ENCODE measurements at places on chromosomes 12 and 14.

GRCh38 chr12:7190268-7191055 lies 976 bp downstream of the PEX5 start:
- DNase-seq = no peak

GRCh38 chr12:52006726-52007157 lies at the start of gene TAMALIN:
TSS of gene TAMALIN (plus strand) at chr12:52006946. CDS start at chr12:52007020, 74 bp downstream.
- DNase-seq = no peak

DNA sequence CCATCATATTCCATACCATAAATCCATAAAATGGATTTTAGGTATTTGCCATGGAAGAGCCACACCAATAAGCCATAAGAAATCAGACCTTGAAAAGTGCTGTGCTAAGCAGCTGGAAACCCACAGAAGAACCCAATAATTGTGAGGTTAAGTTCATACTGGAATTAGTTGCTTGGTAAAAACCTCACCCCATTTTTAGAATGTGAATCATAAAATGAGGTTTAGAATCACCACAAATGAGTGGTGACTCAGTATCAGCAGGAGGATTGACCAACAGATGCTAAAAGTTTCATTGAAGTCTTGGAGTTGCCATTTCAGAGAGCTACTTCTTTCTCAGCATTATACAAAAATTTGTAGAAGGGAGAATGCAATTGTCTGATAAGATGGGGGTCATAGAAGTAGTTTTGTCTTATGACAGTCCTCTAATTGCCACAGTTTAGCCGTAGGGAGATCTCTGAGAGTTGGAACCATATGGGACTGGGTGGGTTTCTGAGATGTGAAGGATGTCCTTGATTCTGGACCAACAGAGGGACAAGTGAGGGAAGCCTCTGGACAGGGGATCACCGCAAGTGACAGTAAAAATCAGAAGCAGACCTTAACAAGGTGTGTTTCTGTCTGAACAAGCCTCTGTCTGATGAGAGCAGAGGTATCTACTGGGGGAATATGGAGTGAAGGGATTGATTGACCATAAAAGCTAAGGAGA lies 1.4 kb upstream of the STON2 start:
- DNase-seq = peak; percentile 7

GRCh38 chr14:28758253-28758884 lies 8.2 kb upstream of the FOXG1 start:
- DNase-seq = no peak

DNA sequence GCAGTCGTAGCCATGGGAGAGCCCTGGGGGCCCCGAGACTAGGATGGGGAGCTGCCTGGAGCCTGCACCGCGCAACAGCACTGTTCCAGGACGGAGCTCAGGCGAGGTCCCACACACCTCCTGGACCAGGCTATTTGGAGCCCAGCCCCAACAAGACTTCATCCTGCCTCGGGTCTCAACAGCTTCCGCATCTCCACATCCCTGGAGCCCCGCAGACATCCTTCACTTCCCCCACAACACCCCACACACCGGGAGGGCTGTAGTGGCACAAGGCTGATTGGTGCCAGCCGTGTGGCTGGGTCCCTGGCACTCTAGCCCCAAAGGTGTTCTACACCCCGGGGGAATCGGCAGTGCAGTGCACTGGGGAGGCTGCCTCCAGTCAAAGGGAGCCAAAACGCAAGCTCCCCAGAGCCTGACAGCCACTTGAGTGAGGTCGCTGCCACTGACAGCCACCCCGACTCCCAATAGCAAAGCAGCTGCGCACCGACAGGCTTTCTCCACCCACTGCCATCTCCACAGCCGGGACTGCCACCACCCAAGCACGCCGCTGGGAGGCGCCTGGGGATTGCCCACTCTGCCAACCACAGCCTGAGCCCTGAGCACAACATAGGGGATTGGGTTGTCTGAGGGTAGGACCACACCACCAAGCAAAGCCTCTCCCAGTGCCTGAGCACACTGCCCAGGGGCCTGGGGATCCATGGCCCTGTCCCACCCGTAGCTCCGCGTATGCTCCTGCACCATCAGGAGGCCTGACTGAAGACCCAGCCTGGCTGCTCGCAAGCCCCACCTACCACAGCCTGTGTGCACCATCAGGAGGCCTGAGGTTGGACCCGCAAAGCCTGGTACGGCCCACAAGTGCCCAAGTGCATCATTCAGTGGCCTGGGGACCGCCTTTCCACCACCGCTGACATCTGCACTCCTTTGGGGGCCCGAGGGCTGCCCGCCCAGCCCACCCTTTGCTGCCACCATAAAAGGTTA lies 13.2 kb upstream of the KLRF1 start:
- peak; percentile 7 for DNase-seq

DNA sequence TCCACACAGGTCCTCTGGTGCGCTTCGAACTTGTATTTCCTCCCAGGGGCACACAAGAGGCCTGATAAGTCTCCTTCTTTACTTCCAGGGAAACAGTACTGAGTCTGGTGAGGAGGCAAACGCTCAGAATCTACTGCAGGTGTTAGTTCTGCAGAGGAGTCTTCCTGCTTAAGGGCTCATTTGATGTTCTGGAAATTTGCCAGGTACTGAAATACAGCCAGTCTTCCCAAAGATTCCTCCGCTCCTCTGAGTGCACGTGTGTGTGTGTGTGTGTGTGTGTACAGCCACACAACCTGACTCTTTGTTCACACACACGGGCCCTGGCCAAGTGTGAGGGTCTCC lies 92.0 kb downstream of the FBXL14 start:
- DNase-seq = no peak

DNA sequence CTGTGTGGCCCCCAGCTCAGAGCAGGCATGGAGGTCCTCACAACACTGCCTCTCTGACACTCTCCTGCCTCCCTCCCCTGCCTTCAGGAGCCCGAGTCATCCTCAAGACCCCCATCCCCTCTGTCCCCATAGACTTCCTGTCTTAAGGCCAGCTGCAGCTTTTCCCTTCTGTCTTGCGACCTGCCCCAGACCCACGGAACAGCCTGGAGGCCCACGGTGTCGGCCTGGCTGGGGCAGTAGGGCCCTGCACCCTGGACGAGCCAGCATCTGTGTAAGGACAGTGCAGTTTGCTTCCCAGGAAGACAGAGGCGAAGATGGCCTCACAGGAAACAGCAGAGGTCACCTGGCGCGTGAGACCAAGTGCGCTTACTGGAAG lies 9.7 kb downstream of the TEDC1 start:
- DNase-seq = no peak

DNA sequence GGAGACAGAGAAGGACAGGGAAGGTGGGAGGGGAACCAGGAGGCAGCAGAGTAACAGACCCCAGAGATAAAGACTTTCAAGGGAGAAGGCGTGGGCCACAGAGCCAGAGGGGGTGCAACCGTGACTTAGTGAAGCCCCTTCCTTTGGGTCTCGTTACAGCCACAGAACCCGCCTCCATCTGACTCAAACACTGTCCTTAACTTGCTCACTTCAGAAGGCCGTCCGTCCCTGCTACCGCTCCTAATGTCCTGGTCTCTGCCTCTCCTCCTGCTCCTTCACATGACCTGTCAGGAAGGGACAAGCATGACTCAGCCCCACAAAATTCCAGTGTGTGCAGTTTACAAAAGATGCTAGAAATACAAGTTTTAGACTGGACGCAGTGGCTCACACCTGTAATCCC lies 18.0 kb downstream of the RIMBP2 start:
- DNase-seq = no peak

- no peak for DNase-seq
Measured at GRCh38 chr14:56341766-56342493, 223.7 kb downstream of the PELI2 start.

DNA sequence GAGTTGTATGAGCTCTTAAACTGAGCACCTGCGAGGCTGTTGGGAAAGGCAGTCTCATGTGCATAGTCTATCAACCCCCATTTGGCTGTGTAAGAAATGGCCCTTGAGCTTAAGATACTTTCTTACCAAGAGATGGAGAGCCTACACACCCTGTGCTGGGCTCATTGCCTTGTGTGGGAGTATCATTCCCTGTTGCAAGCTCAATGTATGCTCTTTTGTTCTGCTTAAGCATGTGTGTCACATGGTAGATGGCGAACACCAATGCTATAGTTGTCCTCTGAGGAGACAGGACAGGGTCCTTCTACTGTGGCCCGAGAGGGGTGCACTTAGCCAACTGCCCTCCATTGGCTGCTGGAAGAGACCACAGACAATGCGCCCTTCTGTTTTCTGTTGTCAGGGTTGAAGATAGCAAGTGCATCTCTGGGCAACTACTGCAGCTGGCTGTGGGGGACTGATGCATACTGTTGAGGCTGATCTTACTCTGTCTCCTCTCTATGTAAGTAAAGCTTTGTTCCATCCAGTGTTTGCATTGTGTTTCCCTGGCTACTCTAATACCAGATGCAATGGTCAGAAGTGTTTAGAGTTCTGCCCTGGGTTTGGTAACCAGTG lies 79.5 kb downstream of the PTPRB start:
- DNase-seq = no peak

- no peak for DNase-seq
Measured at GRCh38 chr12:66359300-66359699, 57.0 kb downstream of the HELB start.

- peak; percentile 43 for DNase-seq
Measured at GRCh38 chr14:21191809-21192446, 36.1 kb upstream of the OR5AU1 start.

DNA sequence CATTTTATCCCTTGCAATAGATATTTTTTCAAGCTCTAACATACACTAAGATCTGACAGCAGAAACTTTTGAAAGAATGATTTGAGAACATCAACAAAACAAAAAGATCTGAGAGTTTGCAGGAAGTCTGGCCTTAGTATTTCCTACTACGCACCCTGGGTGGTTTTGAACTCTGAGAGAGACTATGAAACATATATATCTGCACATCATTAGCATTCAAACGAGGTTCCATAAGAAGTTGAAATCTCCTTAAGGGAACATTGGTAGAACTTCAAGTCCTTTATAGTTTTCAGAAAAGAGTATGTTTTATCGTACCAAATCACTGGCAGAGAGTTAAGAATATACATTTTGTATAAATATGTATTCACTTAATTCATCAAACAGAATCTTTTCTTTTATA lies 86.3 kb downstream of the RMST start:
- DNase-seq = no peak

GRCh38 chr14:68655911-68656316 lies 137.0 kb downstream of the ZFP36L1 start:
- peak; percentile 12 for DNase-seq

DNA sequence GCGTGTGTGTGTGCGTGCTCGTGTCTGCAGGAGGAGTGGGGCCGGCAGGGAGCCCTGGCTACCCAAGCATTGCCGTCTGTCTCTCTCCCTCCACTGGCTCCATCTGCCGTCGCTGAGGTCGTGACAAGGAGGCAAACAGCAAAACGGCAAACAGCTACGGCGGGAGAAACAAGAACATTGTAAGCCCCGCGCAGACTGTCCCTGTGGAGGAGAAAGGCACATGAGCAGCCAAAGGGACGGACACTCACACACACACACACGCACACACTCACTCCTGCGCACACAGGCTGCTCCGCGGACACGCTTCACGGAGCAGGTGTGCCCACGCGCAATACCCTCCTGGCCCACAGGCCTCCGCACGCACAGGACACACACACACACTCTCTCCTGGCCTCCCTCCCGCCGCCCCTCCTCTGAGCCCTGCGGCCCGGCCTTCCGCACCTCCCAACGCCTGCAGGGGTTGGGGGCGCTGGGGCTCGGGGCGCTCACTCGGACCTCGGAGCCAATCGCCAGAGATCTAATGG lies 905 bp downstream of the CISTR start:
- no peak for DNase-seq

DNA sequence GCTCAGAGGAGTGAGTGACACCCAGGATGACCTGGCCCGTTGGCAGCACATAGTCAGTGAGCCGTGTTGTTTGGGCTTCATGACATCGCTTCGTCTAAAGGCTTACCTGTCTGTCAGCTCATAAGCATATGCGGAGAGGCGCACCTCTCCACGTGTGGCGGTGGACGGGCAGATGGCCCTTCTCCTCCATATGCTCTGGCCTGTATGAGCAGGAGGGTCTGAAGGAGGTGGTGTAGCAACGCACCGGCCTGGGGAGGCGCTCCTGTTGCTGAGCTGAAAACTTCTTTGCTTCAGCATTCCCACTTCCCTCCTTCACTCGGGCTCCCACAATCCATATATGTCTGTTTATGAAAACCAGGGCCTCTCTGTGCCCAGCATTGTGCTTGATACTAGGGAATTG lies 186.1 kb downstream of the TSPAN9 start:
- no peak for DNase-seq
